Fibroblast of skin of right biceps (primary cell): ENCODE measurements at places on chromosomes 4 and X.

- DNase-seq, result peak; percentile 95
These were observed 466.8 kb upstream of the FAM241A start for GRCh38 chr4:111678479-111678878.

GRCh38 chr4:153555730-153556434 is 89.7 kb downstream of the TMEM131L start:
- DNase-seq, result peak; percentile 84

DNA sequence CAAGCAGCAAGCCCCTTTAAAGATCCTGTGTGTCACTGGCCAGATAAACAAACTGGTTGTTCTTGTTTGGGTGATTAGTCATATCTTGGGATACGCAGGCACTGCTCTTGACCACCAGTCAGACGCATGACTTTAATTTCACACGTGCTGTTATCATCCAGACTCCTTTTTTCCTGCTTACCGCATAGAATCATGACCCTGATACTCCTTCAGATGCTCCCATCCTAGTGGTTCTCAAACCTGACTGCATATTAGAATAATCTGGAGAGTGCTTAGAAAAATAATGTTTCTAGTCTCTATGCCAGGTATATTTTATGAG is 78.8 kb downstream of the CLDN22 start:
- peak; percentile 53 for DNase-seq

- no peak for DNase-seq
These were observed 48.6 kb upstream of the ARHGAP24 start for GRCh38 chr4:85426366-85426765.

- peak; percentile 4 for DNase-seq
These were observed 28.4 kb upstream of the COX7B2 start for GRCh38 chr4:46937493-46937892.

GRCh38 chr4:105191621-105192210 is 45.0 kb downstream of the TET2 start:
- peak; percentile 67 for DNase-seq

DNA sequence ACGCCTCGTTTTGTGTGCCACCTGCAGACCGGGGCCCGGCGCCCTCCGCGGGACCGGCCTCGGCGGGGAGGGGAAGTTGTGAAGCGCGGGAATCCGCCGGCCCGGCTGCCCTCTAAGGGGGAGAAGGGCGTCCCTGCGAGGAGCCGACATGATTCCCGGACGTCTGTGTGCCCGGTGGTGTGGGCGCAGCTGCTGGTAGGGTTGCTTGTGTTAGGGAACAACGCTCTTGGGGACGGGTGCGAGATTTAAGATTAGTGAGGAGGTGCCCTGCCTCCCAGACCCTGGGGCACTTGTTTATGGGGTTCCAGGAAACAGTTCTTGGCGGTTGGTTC is 627 bp downstream of the CDKN2AIP start:
- peak; percentile 13 for DNase-seq

GRCh38 chr4:65798498-65799127 is 128.3 kb upstream of the EPHA5 start:
- DNase-seq, result no peak

GRCh38 chr4:102318105-102318504 is 27.2 kb downstream of the SLC39A8 start:
- no peak for DNase-seq

- peak; percentile 43 for DNase-seq
These were observed 59.8 kb downstream of the CPLX1 start for GRCh38 chr4:766152-766515.

- DNase-seq, result no peak
These were observed 204.5 kb upstream of the PSAPL1 start for GRCh38 chr4:7638984-7639789.

DNA sequence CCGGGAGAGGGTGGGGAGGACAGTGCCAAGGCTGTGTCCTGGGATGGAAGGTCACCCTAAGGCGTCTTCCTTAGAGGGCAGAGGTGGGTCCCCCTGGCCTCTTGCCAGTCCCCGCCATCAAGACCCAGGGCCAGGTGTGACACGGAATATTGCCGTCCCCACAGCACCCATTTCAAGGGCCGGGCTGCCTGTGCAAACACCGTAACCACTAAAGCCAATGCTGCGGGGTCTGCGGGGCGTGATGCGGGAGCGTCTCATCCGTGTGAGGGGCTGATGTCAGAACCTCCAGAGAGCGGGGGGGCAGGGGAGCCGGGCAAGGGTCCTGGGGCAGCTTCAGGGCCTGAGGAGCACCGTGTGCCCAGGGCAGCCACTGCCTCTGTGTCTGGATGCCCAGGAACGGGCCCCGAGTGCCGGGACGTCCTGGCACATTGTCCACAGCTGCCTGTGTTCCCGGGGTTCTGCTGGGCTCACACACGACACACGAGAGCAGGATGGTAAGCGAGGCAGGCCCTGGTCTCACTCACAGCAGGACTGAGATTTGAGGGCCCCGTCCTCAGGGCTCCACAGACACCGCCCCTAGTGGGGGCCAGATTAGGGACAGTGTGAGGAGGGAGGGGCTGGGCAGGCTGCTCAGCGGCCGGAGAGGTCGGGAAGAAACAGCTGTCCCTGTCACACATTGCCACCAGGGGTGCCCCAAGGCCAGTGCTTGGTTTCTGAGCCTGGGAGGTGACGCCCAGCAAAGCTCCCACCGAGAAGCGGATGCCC is 29.2 kb downstream of the NKX1-1 start:
- DNase-seq, result no peak

GRCh38 chr4:122212880-122213279 is 60.7 kb downstream of the BLTP1 start:
- DNase-seq, result no peak

- no peak for DNase-seq
These were observed 24.3 kb downstream of the RS1 start for GRCh38 chrX:18647621-18648020.

DNA sequence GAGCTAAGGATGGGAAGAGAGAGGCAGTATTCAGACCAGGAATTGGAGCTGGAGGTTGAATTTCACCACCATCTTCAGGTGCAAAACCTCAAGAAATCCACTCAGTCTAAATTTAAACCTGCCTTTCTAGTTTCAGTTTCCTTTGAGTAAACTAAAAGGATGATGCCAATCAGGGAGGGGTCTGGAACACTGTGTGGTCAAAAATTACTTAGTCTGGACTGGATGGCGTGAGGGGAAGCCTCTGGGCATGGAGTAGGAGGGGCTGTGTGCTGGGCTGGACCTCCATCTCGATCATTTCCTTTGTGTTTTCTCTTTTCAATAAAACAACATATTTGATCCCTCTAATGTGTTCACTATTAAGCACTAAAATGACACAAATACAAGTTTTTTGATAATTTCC is 120.1 kb downstream of the GC start:
- DNase-seq, result no peak

- peak; percentile 1 for DNase-seq
These were observed 1.3 kb downstream of the NEXMIF start for GRCh38 chrX:74923942-74924448.

- DNase-seq, result no peak
These were observed 104.0 kb upstream of the MBNL3 start for GRCh38 chrX:132592880-132593279.

DNA sequence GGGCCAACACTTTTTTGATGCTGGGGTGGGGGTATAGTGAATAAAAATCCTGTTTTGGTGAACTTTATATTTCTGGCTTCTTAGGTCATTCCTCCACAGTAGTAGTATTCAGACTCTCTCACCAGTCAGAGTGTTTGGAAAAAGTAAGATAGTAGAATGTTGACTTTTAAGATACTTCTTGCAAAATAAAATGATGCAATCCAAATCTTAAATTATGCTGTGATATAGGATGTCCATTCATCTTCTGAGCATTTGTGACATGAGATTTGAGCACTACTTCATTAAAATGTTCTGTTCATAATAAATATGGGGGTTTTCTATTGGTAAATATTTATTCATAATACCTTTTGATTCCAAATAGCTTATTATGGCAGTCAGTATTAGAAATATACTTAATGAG is 70.1 kb downstream of the BMP2K start:
- DNase-seq, result no peak

DNA sequence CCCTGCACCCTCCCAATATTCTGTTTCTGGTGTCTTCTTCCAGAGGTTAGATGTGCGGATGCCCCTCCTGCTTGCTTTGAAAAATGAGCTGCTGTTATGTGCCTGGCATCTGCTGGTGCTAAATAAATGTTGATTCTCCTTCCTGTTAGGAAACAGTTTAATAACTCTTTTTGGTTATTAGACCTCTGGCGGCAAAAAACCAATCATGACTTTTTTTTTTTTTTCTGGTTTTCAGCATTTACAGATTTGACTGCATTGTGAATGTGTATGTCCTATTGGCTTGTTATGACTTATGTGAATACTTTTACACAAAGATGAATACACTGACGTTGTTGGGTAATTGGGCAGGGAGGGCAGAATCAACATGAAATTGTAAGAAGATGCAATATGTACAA is 13.6 kb upstream of the TMEM156 start:
- DNase-seq, result no peak

DNA sequence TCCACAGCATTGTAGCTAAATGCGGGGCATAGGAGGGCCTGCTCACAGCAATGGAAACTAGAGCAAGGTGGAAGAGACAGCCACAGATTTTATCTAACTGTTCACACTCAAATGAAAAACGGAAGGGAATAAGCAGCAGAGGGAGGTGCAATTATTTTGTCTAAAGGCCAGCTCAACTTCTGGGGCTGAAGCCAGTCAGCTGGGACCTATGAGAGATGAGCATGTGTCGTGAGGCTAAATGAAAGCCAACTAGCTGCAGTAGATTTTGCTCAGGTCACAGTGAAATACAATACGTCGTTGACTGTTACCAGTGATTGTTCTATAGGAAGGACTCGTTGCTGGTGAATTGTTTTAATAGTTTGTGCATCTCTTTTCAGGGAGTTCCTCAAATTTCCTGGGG is 26.4 kb upstream of the FGFBP2 start:
- no peak for DNase-seq

DNA sequence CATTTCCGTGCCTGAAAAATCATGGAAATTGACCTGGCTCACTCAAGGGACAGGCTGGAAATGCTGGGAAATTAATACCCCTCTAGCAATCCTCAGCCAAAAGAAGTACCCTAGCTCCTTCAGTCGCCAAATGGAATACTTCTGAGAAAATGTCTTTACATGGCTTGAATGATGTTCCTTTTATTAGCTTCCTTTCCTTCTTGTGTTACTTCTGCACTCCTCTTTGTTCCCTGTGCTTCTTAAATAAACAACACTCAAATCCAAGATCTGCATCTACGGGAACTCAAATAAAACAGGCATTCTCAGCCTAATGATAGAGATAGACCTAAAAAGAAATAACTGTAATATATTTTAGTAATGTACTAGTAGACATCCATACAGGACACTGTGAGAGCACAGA is 36.1 kb downstream of the SPARCL1 start:
- no peak for DNase-seq

- peak; percentile 17 for DNase-seq
These were observed 22.7 kb upstream of the YTHDC1 start for GRCh38 chr4:68372588-68372987.

GRCh38 chr4:25993395-25994185 is 79.6 kb downstream of the SMIM20 start:
- peak; percentile 16 for DNase-seq

DNA sequence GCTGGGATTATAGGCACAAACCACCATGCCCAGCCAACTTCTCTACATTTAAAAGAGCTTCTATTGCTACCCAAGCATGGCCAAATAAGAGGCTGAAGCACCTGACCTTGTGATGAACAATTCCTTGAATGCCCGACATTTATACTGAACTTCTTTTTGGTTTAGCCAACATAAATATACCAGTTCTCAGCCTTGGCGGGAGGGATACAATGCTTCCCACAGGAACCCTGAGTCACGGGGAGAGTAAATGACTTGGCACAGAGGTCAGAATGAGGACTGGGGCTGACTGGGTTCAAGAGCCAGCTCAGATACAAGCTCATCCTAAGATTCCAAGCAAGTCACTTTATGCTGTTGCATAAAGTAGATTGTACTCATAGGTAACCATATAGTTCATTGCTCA is 6.1 kb downstream of the HOPX start:
- no peak for DNase-seq

DNA sequence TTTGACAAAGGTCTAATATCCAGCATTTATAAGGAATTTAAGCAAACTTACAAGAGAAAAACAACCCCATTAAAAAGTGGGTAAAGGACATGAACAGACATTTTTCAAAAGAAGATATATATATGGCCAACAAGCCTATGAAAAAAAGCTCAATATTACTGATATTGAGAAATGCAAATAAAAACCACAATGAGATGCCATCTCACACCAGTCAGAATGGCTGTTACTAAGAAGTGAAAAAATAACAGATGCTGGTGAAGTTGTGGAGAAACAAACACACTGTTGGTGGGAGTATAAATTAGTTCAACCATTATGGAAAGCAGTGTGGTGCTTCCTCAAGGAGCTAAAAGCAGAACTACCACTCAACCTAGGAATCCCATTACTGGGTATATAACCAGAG is 91.6 kb upstream of the EFHC2 start:
- DNase-seq, result no peak

GRCh38 chrX:110125446-110126162 is 122.7 kb downstream of the TMEM164 start:
- DNase-seq, result peak; percentile 11

DNA sequence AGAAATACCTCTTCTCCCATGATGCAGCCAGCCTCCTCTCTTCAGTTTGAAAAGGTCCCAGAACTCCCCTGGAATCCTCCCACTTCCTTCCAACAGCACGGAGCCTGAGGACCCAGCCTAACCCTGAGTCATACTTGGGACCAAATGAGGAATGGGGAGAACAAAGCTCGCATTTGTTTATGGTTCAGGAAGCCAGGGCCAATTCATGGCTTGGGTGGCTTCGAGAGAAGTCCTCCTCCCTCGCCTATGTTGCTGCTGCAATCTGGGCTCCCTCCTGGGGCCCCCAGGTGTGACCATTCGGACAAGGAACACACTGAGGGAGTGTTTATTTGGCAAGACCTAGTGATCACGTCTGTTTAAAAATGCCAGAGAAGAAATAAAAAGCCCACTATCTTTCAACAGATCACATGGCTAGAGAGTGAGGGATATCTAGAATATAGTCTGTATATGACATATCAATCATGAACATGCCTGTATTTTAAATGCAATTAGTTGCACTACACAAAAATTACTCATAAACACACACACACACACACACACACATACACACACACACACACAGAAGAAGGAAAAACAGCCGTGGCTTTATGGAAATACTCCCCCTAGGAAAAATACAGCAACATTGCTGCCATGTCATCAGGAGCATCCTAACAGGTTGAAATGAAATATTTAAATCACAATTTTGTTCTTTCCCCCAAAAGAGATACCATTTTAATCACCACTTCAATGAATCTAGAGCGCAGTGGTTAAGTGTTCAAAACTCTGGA is 155.7 kb upstream of the MAP3K15 start:
- peak; percentile 84 for DNase-seq

DNA sequence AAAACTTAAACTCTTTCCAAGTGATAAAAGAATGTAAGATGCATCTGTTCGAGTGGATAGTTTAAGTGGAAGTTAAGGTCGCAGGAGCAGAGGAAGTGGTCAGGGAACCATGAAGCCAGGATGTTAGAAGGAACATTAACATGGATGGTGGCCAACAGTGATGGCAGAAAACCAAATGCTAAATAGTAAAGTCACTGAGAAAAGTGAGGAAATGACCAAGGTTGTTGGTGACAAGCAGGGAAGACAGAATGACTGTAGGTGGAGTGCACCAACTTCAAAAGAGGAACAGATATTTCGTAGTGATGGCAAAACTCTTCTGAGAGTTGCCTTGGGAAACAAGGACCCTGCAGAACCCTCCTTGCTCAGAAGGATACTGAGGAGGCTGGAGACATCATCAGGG is 226.2 kb downstream of the PALLD start:
- DNase-seq, result peak; percentile 63

GRCh38 chr4:16043642-16044498 is 40.0 kb downstream of the PROM1 start:
- DNase-seq, result no peak
